ENCODE measurements at places on chromosomes 1 and 21.

DNA sequence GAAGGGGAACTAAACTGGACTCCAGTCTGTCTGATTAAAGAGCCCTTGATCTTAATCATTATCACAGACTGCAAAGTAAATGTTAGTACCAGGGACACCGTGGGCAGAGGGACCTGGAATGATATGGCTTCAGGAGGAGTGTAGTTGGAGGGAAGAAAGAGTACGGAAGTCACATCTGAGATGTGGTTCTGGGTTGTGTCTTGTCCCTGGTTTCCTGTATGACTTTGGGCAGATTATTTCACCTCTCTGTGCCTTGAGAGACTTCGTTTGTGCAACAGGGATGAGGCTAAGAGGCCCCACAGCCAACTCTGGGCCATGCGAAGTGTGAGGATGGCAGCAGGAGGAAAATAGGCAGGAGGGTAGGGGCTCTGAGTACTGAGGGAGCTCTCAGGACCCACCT is 76.1 kb upstream of the SLC2A1 start:
- no peaks in the 10 kb centered on the region for H3K36me3 ChIP-seq
- H3K4me1 ChIP-seq: peaks cover 16% of the 10 kb centered on the region
- peak; percentile 33 for DNase-seq
- H3K4me3 ChIP-seq: no peak overlapping the region
- peak overlapping the region; percentile 89 for H3K27ac ChIP-seq
- H3K27me3 ChIP-seq: no peaks in the 10 kb centered on the region

DNA sequence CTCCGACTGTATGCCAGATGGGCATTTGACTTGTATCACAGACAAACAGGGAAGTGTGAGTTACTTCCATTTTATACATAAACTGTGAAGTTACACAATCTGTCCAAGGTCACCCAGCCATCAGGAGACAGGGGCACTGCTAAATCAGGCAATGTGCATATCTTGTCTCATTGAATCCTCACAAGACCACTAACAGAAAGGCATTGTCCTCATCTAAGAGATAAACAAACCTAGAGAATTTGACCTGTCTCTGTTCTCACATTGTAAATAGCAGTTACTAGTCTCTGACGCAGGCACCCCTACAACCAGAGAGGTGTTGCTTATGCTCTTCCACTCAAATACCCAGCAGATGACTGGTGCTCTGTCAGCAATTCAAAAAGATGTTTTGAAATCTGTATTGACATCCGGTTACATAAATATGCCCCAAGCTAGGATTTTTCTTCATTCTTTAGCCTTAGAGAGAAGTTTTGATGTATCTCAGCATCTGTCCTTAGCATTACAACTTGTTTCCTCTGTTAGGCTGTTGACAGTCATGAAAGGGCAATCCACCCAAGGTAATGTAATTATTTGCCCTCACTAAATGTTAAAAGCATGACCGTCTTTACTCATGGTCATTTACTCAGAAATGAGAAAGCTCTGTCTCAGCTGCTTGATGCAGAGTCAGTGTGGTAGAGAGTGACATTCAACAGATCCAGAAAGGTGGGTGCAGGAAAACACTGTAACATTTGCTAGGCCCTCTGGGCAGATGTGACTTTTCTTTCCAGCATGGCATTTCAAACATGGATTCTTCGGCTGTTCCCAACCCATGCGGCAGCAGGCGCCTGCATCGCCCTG is 51.9 kb upstream of the ZNF326 start:
- H3K27ac ChIP-seq: no peak overlapping the region
- peaks cover 23% of the 10 kb centered on the region for H3K4me1 ChIP-seq
- no peak for DNase-seq

GRCh38 chr1:85357817-85358216 is 81.4 kb upstream of the BCL10 start:
- DNase-seq: no peak
- no peak overlapping the region for H3K4me3 ChIP-seq
- H3K27me3 ChIP-seq: peaks cover 2% of the 10 kb centered on the region
- no peaks in the 10 kb centered on the region for H3K4me1 ChIP-seq

DNA sequence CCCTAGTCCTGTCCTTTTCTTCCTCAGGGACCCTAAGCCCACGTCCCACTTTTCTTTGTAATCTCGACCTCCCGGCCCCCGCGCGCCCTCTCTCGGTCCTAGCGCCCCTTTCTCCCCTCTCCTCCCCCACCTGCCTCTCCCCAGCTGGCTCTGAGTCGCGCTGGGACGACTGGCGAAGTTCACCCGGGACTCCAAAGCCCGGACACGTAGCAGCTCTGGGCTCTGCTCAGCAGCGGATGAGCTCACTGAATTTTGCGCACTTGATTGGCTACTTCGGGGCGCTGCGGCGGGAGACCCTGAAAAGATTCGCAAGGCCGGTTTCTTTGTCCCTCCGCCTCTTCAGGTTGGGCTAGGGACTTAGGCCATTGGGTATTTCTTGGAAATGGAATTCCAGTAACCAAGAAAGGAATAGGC is 16.3 kb upstream of the ACKR1 start:
- no peak for DNase-seq
- no peak overlapping the region for H3K27ac ChIP-seq
- H3K4me1 ChIP-seq: peaks cover 10% of the 10 kb centered on the region
- H3K36me3 ChIP-seq: no peaks in the 10 kb centered on the region
- no peak overlapping the region for H3K4me3 ChIP-seq

- no peaks in the 10 kb centered on the region for H3K27me3 ChIP-seq
- peaks cover 8% of the 10 kb centered on the region for H3K4me1 ChIP-seq
- H3K36me3 ChIP-seq: no peaks in the 10 kb centered on the region
- no peak overlapping the region for H3K4me3 ChIP-seq
- no peak overlapping the region for H3K27ac ChIP-seq
Measured at GRCh38 chr1:45148209-45148825, 58.1 kb downstream of the ZSWIM5 start.

DNA sequence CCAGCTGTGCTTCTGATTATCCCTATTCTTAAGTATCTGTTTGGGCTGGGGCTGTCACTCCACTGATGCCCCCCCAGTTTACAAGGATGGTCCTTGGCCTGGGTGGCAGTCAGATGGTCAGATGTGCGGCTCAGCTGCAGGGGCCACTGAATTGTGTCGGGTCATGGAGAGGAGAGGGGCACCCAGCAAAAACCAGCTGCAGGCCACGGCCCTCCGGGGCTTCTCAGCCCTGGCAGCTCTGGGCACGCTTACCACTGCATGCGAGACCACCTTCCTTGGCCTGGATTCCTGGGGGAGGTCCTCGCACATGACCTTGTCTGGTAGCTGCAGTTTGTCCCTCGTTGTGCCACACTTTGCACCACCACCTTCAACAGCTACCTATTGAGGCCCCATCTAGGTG is 164.9 kb upstream of the TMEM51 start:
- no peaks in the 10 kb centered on the region for H3K36me3 ChIP-seq
- H3K4me3 ChIP-seq: no peak overlapping the region
- no peaks in the 10 kb centered on the region for H3K4me1 ChIP-seq
- no peaks in the 10 kb centered on the region for H3K27me3 ChIP-seq

DNA sequence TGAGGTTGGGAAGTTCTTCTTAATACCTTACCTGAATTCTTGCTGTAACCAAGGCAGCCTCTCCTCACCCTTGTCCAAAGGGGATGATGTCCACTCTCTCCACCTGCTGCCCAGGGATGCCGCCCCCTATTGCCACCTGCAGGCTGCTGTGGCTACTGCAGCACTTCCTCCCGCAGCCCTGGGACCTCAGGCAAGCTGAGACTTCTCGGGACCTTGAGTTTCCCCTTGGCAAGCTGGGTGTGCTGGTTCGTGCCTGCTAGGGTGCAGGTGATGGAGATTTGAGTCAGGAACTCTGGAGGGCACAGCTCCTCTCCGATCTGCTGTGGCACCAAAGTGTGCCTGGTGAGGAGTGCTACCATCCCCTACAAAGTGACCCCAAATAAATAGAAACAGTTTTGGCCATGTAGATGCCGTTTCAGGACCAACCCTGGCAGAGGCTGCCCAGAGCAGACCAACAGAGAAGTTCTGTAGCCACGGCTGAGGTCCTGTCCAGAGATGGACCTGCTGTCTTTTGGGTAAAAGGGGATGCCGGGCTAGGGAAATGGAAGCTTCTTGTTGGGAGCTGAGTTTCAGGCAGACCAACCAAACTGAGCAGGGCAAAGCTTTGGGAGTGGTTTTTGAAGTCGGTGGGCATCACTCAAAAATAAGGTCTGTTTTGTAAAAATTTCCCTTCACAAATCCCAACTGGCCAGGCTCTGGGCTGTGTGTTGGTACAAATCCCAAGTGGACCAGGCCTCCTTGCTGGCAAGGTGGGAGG is 31.7 kb downstream of the RUNX3 start:
- no peaks in the 10 kb centered on the region for H3K27me3 ChIP-seq
- H3K4me3 ChIP-seq: peak overlapping the region; percentile 18
- peak overlapping the region; percentile 58 for H3K27ac ChIP-seq
- peaks cover 40% of the 10 kb centered on the region for H3K36me3 ChIP-seq
- peaks cover 32% of the 10 kb centered on the region for H3K4me1 ChIP-seq
- peak; percentile 73 for DNase-seq

- DNase-seq: no peak
- H3K27me3 ChIP-seq: peaks cover 45% of the 10 kb centered on the region
- H3K4me3 ChIP-seq: no peak overlapping the region
Measured at GRCh38 chr1:14495381-14495780, 103.1 kb upstream of the KAZN start.

DNA sequence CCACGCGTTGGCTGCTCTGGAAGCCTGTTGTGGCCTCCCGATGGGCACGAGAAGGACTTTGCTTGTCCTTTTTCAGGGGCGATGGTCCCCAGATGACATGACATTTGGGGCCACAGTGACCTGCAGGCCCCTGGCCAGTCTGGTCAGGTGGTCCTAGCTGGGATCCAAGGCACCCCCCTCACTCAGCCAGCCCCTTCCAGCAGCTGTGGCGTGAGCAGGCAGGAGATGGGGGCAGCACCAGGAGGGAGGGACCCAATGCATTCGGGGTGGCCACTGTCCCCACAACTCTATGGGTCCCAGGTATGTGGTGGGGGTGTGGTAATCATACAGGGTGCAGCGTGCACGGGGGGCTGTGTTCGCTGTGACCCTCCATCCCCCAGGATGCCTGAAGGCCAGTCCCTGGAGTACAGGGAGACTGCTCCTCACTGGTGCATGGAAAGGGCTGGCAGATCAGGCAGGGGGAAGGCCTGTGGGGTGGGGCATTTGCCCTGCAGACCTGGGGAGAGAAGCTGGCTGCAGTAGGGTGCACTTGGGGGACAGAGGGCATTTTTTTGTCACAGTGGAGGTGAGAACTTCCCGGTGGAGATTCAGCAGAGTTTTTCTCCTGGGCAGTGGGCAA is 31.7 kb downstream of the WNT3A start:
- no peak overlapping the region for H3K4me3 ChIP-seq
- H3K4me1 ChIP-seq: peaks cover 2% of the 10 kb centered on the region
- H3K27me3 ChIP-seq: peaks cover 53% of the 10 kb centered on the region

DNA sequence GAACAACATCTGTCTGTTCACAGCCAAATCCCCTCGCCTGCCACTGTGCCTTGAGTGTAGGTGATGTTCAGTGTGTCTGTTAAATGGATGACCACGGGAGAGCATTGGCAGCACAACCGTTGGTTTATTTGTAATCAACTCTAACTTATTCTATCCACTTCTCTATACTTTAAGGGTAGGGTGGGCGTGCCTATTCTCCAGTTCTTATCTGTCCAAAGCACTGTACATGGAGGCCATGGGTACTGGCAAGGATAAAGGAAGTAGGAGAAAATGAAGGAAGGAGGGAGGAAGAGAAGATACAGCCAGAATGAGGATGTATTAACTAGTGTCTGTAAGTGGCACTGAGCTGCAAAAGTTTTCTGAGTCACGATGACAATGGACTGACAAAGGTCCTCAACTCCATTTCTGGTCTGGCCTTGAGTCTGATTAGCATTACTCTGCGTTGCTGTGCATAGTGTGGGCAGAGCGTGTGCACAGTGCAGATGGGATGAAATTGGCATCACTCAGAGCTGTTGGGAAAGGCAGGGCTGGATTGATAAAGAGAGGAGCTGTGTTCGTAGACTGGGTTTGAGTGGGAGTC is 7.1 kb downstream of the RHOU start:
- no peak for DNase-seq
- H3K27ac ChIP-seq: no peak overlapping the region
- H3K27me3 ChIP-seq: no peaks in the 10 kb centered on the region
- H3K4me1 ChIP-seq: peaks cover 3% of the 10 kb centered on the region
- no peaks in the 10 kb centered on the region for H3K36me3 ChIP-seq
- H3K4me3 ChIP-seq: no peak overlapping the region

GRCh38 chr1:13893409-13893821 is 193.4 kb downstream of the PRDM2 start:
- no peak for DNase-seq
- H3K27me3 ChIP-seq: peaks cover 57% of the 10 kb centered on the region
- H3K27ac ChIP-seq: no peak overlapping the region
- H3K4me3 ChIP-seq: no peak overlapping the region
- H3K36me3 ChIP-seq: no peaks in the 10 kb centered on the region
- peaks cover 8% of the 10 kb centered on the region for H3K4me1 ChIP-seq

- no peaks in the 10 kb centered on the region for H3K36me3 ChIP-seq
- peaks cover 9% of the 10 kb centered on the region for H3K27me3 ChIP-seq
- DNase-seq: no peak
- no peak within 1 kb of the TSS for H3K4me3 ChIP-seq
- H3K4me1 ChIP-seq: peaks cover 2% of the 10 kb centered on the region
Measured at GRCh38 chr1:16017461-16018303, at the start of gene HSPB7. TSS of gene HSPB7 (minus strand) at chr1:16018043. CDS start at chr1:16017963, 80 bp downstream.

DNA sequence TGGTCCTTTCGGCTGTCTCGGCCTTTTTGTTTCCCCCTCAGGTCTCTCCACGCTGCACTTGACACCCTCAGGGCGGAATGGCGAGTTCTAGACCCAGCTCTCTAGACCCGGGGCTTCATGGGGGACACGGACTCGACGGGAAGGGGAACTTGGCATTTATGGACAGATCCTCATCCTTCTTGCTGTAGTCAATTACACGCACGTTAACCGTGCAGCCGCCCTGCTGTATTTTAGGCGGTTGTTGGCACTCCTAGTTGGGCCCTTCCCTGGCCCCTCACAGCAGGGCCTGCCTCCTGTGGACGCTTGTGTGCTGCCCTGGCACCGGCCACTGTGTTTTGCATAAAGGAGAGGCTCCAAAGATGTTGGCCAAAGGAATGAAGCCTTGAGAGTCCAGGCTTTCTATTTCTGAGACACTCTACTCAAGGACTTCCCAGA is 558 bp upstream of the BTG3 start:
- peak overlapping the region; percentile 68 for H3K4me3 ChIP-seq
- peak overlapping the region; percentile 73 for H3K27ac ChIP-seq
- no peaks in the 10 kb centered on the region for H3K27me3 ChIP-seq
- H3K36me3 ChIP-seq: peaks cover 36% of the 10 kb centered on the region
- peaks cover 38% of the 10 kb centered on the region for H3K4me1 ChIP-seq
- no peak for DNase-seq

- no peak overlapping the region for H3K4me3 ChIP-seq
- H3K27ac ChIP-seq: no peak overlapping the region
- no peaks in the 10 kb centered on the region for H3K4me1 ChIP-seq
- no peak for DNase-seq
- no peaks in the 10 kb centered on the region for H3K36me3 ChIP-seq
Measured at GRCh38 chr1:11629184-11630016, 24.8 kb downstream of the FBXO2 start.

GRCh38 chr1:156009404-156009803 is 11.3 kb downstream of the SSR2 start:
- no peaks in the 10 kb centered on the region for H3K27me3 ChIP-seq
- H3K36me3 ChIP-seq: peaks cover 70% of the 10 kb centered on the region
- no peak for DNase-seq
- no peak overlapping the region for H3K4me3 ChIP-seq
